Inflammatory macrophage treated with lipopolysaccharide for 1 hour (primary cell): ENCODE measurements at places on chromosomes 13 and 19.

DNA sequence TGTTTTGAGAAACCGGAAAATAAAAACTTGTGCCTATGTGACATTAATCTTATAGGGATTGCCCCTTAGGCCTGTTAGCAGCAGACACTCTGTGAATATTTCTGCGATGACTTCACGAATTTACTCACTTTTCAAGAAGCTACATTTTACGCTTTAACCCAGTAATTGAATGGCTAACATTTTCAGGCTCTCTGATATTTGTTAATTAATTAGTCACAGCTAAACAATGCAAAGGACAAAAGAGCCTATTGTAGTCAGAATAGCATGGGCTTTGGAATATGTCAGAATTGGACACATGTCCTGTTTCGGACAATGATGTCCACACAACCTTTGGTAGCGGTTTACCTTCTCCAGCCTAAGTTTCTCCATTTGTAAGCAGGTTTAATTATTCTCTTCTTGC lies 506.6 kb downstream of the EFNB2 start:
- DNase-seq = no peak

DNA sequence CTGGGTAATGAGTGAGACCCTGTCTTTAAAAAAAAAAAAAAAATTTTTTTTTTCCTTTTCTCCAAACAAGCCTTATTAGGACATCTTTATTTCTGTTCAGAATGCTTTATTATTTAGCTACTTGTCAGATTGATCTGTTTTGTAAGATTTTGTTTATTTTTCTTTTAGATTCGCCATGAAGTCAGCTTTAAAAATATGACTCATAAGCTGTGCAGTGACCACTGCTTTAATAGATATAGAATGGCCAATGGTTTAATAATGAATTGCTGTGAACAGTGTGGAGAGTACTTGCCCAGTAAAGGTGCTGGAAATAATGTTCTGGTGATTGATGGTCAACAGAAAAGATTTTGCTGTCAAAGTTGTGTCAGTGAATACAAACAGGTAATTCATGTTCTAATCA lies 47.7 kb downstream of the ZMYM2 start:
- DNase-seq = no peak

GRCh38 chr19:14405758-14406644 lies 13.1 kb downstream of the DDX39A start:
- DNase-seq = peak; percentile 80

DNA sequence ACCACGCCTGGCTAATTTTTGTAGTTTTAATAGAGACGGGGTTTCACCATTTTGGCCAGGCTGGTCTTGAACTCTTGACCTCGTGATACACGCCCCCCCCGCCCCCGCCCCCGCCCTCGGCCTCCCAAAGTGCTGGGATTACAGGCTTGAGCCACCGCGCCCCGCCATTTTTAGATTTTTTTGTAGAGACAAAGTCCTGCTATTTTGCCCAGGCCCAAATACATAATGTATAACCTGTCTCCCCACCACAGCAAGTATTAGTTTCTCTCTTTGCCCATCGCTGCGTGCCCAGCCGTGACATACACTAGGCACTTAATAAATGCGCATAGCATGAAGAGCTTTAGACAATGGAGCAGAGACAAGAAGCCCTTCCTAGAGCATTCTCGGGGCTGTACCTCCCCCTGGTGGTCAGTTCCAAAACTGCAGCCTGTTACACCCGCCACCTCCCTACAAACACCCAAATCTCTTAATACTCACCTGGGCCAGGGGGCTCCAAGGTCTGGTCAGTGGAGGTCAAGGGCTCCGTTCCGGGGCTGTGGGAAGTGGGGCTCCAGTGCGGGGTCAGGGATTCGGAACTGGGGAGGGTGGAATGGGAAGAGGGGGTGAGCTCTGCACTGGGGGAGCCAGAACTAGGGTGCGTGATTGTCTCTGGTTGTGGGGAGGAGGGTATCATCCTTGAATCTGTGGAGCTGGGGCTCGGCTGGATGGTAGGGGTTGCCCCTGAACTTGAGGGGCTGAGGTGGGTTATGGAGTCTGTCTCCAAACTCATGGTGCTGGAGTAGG lies 22.5 kb downstream of the IQCN start:
- peak; percentile 95 for DNase-seq
